Panc1 (cell line): ENCODE measurements at places on chromosomes 2 and 18.
A peak's percentile ranks its signal among the peaks of the same experiment; 100 is the strongest.

DNA sequence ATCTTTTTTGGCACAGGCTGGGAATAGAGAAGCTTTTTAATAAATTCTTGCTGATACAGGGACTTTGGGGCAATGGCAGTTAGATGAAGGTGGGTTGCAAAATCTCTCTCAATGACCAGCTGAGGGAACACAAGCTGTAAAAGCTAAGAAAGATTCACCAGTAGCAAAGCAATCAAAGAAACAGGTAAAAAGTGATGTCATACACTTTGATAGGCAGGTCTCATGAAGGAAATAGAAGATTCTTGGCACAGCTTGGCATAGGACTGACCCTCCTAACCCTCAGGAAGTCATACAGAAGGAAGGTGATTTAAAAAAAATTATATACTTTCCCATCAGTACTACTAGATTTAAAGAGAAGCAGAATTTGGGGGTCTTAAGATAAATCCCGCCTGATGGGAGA lies 263.6 kb downstream of the LPIN1 start:
- no peak for DNase-seq

DNA sequence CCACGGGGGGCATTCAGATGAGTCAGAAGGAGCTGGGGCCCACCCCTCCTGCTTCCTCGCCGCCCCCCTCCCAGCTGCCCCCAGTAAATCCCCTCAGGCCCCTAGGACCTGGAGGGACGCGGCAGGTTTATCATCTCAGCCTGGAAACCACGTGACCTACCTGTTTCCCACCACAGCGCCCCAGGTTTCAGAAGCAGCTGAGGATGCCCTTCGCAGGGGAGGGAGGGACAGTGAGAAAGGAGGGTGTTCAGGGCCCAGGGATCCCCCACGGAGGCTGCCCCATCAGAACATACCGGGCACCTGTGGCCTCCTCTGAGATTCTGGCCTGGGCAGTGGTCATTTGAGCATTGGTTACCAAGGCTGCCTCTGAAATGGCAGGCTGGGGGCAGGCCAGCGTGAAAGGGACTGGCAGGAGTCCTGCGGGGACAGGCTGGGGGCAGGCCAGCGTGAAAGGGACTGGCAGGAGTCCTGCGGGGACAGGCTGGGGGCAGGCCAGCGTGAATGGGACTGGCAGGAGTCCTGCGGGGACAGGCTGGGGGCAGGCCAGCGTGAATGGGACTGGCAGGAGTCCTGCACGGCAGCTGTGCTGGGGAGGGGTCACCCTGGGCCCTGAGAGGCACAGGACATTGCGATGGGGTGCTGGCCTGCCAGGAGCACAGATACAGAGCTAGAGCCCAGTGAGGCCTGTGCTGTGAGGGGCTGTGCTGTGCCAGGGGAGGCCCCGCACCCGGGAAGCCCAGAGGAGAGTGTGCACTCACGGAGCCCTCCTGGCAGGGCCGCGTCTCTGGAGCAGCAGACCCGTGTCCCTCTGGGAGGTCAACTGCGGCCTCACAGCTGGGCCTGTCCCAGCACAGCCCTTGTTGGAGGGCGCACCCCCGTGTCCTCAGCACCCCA lies 1.6 kb downstream of the NEU4 start:
- no peak for DNase-seq

GRCh38 chr18:50734342-50734741 lies 85.5 kb downstream of the MRO start:
- DNase-seq: no peak

GRCh38 chr2:214800180-214800579 lies 9.3 kb downstream of the BARD1 start:
- DNase-seq: no peak

- DNase-seq: no peak
Measured at GRCh38 chr18:32389858-32390257, 80.8 kb downstream of the GAREM1 start.

GRCh38 chr2:85019121-85019520 lies 48.2 kb downstream of the KCMF1 start:
- DNase-seq: no peak

DNA sequence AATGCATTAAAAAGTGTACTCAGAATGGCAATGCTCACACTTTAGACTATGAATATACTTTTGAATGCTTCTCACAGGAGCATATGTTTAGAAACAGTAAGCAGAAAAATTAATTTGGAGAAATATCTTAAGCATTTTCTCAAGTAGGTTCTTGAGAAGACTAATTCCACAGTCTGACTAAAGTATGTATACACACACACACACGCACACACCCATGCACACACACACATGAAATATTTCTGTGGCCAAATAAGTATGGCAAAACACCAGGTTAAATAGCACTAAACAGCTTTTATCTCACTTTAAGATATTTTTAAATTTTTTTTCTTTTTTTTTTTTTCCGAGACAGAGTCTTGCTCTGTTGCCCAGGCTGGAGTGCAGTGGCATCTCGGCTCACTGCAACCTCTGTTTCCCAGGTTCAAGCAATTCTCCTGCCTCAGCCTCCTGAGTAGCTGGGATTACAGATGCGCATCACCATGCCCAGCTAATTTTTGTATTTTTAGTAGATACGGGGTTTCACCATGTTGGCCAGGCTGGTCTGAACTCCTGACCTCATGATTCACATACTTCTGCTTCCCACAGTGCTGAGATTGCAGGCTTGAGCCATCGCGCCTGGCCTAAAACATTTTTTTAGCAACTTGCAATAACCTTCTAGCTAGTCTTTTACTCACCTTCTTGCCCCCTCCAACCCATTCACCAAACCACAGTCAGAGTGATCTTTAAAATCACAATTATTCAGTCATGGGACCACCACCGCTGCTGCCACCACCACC lies 67.5 kb upstream of the SCG2 start:
- DNase-seq: no peak

- no peak for DNase-seq
Measured at GRCh38 chr18:27695503-27695902, 481.4 kb downstream of the CDH2 start.

DNA sequence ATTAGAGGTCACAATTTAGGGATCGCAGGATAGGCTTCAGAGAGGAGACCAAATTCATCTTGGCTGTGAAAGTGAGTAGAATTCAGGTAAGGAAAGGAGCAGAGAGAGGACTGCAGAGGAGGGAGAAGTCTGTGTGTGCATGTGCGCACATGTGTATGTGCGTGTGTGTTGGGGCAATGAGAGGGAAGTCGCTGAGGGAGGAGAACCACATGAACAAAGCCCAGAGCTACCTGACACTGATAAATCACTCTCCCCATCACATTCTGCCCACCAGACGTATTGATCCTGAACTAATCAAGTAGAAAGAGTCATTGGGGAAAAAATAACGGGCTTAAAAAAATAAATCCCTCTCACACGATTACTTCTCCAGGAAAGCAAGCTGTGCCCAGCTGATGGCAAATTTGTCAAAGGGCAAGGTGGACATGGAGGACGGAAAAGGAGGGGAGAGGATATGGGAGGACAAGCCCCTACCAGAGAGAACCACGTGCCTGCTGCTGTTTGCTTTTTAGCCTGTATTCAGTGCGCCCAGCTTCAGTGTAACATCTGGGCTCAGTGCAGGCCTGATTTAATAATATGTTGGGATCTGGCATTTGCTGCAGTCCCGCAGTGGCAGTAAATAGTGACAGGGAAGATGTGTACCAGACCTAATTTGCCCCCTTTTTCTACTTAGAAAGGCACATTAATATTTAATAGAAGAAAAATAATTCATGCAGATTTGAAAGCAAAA lies 307.5 kb downstream of the C1D start:
- no peak for DNase-seq

- DNase-seq: no peak
Measured at GRCh38 chr18:45764000-45764686, 40.2 kb downstream of the SLC14A1 start.

DNA sequence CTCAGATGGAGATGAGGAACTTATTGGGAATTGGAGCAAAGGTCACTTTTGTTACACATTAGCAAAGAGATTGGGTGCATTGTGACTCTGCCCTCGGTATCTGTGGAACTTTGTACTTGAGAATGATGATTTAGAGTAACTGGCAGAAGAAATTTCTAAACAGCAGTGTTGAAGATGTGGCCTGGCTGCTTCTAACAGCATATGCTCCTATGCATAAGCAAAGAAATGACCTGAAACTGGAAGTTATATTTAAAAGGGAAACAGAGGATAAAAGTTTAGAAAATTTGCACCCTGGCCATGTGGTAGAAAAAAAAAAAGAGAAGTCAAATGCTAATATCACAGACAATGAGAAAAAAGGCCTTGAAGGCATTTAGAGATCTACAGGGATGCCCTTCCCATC lies 256.8 kb upstream of the ZC3H15 start:
- no peak for DNase-seq

GRCh38 chr2:171086352-171087290 lies 74.1 kb downstream of the TLK1 start:
- peak; percentile 13 for DNase-seq

DNA sequence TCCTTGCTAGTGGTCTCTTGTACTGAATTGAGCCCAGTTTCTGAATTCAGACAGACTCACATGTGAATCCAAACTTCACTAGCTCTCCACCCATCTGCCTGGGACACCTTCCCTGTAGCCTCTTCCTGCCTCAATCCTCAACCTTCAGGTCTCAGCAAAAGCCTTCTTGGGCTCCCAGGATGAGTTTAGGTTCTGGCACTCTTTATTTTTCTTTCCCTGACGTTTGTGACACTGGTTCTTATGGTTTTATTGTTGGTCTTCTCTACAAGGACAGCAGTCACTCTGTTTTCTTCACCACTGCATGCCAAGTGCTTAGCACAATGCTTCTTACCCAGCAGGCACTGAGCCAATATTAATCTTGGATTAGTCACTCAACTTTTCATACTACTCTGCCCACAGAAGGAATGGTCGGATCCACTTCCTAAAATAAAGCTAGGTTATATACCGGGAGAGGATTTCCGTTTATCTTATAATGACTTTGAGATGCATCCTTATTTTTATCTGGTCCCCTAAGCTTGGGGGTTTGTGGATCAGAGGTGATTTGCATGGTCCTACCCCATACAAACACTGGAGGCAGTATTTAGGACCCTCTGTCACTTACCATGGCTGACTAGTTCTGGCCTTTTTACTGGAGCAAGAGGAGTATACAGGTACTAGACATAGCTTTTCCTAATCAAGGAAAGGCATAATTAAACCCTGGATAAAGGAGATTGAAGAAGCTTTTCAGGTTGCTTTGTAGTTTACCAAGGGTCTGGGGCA lies 186.3 kb downstream of the MYCN start:
- no peak for DNase-seq

- DNase-seq: no peak
Measured at GRCh38 chr2:108575132-108575966, 41.1 kb downstream of the LIMS1 start.

DNA sequence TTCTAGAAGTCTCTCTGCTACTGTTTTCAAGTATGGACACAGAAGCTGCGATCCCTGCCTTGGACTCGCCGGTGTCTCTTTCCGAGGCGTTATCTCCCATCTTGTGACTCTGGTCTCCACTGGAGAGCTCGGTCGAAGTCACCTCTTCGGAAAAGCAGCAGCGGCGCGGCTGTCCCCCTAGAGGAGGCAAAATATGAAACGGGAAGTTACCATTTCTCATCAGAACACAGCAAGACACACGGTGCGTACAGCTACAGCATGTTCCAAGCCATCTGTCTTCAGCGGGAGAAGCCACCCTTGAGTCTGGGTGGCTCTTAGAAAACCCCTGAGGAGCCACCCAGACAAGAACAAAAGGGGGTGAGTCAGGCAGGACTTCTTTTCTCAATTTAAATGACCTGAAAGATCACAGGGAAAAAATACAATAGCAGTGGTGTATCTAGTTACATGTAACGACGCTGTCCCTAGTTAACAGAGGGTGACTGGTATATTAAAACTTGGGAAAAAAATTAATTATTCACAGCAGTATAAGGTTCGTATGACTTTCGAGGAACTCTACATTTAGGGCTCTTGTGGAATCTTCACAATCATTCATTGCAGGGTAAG lies 114.8 kb downstream of the ZNF516 start:
- no peak for DNase-seq

- DNase-seq: no peak
Measured at GRCh38 chr2:85458601-85459563, 40.4 kb downstream of the SH2D6 start.

GRCh38 chr2:61045226-61045625 lies 20.4 kb upstream of the SANBR start:
- DNase-seq: no peak

DNA sequence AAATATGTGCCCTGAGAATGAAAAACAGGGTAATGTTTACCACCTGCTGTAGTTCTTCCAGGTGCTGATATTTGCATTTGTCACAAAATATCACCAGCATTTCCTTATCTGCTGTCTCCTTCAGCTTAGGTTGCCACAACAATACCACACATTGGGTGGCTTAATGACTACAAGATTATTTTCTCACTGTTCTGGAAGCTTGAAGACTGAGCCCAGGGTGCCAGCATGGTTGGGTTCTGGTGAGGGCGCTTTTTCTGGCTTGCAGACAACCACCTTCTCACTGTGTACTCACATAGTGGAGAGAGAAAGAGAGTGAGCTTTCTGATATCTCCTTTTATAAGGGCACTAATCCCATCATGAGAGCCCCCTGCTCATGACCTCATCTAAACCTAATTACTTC lies 407.5 kb upstream of the RGPD4 start:
- no peak for DNase-seq

DNA sequence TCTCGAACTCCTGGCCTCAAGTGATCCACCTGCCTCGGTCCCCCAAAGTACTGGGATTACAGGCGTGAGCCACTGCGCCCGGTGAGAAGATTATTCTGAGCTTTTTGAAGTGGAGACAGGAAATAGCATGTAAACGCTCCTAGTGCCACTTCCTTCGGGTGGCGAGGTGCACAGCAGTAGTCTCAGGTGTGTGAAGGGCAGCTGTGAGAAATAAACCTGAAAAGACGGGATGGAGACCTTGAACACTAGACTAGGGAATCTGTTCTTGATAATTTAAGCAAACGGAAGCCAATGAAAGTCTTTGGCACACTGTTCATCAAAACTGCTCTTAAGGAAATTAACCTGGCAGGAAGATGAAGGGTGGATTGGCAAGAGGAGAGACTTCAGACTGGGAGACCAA lies 439 bp upstream of the PLEKHH2 start:
- no peak for DNase-seq

GRCh38 chr2:226475650-226476049 lies 324.0 kb downstream of the IRS1 start:
- DNase-seq: no peak

- DNase-seq: no peak
Measured at GRCh38 chr2:15116830-15117229, 444.3 kb downstream of the NBAS start.

- no peak for DNase-seq
Measured at GRCh38 chr2:69123182-69123581, 110.2 kb downstream of the ANTXR1 start.

DNA sequence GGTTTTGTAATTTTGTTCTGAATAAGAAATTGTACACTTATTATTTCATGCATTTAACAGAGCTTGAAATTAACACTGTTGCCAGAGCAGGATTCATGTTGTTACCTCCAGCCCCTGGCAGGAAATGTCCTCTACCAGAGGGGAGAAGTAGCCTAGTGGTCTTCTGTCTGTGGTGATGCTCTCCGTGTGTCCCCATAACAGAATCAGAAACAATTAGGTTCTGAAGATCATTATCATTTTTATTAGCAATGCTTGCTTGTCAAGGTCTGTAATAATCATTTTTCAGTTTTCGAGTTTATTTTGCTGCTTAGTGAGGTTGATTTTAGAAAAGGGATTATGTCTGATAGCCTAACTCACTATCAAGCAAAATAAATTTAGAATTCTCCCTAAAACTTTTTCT lies 116.6 kb upstream of the CNTNAP5 start:
- DNase-seq: no peak

GRCh38 chr2:151363709-151364108 lies 6.3 kb downstream of the TNFAIP6 start:
- DNase-seq: no peak

GRCh38 chr2:235170016-235170415 lies 218.2 kb downstream of the SH3BP4 start:
- peak; percentile 27 for DNase-seq
